ENCODE measurements at places on chromosomes 6 and 20. TPM values are rescaled to one million over a fixed set of nuclear protein-coding genes. Genes with fewer than 3 reads are reported as not detected.

The PAX1 gene
- total RNA-seq, result not detected

The OTOR gene
- total RNA-seq, result not detected

The PKIB gene
- not detected for total RNA-seq

The TTK gene
- 22.4 TPM for total RNA-seq

The RBBP8NL gene
- total RNA-seq, result not detected

DNA sequence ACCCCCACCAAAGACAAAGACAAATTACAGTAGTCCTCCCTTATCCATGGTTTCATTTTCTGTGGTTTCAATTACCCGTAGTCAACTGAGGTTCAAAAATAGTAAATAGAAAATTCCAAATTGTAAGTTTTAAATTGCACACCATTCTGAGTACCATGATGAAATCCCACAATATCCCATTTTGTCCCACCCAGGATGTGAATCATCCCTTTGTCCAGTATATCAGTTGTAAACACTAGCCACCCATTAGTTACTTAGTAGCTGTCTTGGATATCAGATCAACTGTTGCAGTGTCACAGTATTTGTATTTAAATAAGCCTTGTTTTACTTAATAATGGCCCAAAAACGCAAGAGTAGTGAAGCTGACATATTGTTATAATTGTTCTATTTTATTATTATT, 364.0 kb upstream of the ARID1B start:
- no peak for DNase-seq

DNA sequence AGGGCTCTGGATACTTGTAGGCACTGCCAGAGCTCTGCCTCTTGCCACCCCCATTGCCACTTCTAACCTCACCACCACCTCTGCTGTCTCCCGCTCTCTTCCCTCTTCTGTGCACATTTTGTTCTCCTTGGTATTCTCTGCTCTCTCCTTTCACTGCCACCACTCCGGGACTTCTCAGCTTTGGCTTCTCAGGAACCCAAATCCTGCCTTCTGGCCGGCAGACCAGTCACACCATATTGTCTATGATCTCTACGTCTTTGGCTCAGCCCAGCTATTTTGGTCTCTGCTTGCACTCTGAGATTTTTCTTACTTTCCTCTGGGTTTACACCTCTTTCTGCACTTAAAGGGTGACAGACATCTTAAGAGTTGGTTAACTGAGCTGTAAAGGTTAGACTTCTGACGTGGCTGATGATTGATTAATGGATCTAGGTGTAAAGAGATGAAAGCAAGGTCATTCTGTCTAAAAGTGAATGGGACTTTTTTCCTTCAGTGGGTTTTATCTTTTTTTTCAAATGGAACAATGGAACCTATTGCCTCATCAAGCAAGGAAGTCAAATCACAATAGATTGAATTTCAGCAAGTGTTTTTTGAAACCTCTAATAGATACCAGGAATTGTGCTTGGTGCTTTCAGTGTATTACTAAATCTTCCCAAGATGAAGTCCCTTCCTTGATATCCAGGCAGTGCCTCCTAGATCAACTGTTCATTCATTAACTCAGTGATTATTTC, 13.8 kb downstream of the MMP24 start:
- no peak for DNase-seq

DNA sequence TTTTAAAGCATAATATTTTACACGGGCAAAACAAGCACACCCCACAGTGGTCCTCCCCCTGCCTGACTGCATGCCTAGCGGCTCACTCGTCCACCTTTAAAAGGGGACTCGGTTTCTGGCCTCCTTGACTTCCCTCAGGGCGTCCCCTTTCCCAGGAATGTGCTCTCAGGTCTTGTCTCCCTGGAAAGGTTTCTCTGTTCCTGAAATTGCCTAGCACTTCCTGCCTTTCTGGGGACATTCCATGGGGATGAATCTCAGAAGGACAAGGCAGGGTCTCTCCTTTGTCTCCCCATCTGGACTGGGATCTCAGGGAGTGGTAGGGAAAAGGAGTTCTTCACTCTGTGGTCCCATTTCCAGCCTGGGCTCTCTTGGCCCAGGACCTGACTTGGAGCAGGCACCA, 4.9 kb downstream of the TCF15 start:
- DNase-seq, result no peak

DNA sequence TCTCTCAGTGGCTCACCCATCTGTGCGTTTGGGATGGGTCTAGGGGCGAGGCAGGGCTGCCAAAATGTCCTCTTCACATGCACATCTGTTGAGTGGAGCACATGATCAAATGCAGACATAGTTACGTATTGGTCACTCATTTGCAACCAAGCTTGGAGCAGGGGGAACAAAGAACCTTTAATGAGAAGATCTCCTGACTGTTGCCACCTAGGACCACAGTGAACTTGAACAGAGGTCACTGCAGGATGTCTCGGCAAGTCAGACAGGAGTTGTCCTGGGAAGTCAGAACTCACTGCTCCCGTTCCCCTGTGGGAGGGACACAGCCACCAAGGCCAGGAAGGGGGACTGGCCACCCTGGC, 73.4 kb downstream of the SSR1 start:
- no peak for DNase-seq

GRCh38 chr6:136405420-136406029, 115.9 kb upstream of the BCLAF1 start:
- no peak for DNase-seq

GRCh38 chr6:154164397-154164796, 125.4 kb downstream of the OPRM1 start:
- DNase-seq, result no peak

GRCh38 chr20:44835661-44836221, 25.4 kb upstream of the RIMS4 start:
- no peak for DNase-seq

- peak; percentile 63 for DNase-seq
These were observed 1.3 kb downstream of the SOBP start for GRCh38 chr6:107491138-107491609.

- DNase-seq, result no peak
These were observed 12.9 kb downstream of the PARD6B start for GRCh38 chr20:50744143-50744792.

- no peak for DNase-seq
These were observed 35.4 kb downstream of the GSTA2 start for GRCh38 chr6:52727908-52728307.

- no peak for DNase-seq
These were observed 398.3 kb downstream of the UTRN start for GRCh38 chr6:144683216-144684070.

DNA sequence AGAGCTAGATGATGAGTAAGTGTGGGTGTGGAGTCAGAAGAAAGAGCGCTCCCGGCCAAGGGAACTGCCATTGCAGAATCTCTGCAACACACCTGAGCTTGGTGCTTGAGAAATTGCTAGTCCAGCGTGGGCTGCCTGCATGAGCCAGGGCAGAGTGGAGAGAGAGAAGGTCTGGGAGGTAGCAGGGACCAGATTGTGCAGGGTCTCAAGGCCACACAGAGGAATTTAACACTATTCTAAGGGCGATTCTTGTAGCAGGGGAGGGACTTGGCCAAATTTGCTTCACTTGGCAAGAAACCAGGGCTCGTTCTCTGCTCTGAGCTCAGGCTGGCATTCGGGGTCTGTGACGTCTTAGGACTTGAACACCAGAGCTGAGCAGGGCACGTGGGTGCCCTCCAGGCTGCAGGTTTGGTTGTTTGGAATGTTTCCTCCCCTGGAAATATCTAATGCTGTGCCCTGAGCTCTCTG, 53.5 kb downstream of the BCAS4 start:
- DNase-seq, result no peak

GRCh38 chr6:11685481-11686093, 93.0 kb downstream of the ADTRP start:
- peak; percentile 13 for DNase-seq
